Amygdala (tissue), 56 donors: ENCODE measurements at places on chromosomes 16 and 17.

- DNase-seq = no peak
These were observed 3.8 kb upstream of the TLCD2 start for GRCh38 chr17:1713878-1714426.

- DNase-seq = no peak
These were observed 13.5 kb upstream of the COG1 start for GRCh38 chr17:73179387-73179786.

GRCh38 chr16:68374246-68374805 lies 63.5 kb downstream of the PRMT7 start:
- peak; percentile 36 for DNase-seq

GRCh38 chr17:60151355-60151754 lies 1.6 kb downstream of the CA4 start:
- DNase-seq = no peak

- no peak for DNase-seq
These were observed 2.6 kb downstream of the OVCA2 start for GRCh38 chr17:2044263-2044894.

DNA sequence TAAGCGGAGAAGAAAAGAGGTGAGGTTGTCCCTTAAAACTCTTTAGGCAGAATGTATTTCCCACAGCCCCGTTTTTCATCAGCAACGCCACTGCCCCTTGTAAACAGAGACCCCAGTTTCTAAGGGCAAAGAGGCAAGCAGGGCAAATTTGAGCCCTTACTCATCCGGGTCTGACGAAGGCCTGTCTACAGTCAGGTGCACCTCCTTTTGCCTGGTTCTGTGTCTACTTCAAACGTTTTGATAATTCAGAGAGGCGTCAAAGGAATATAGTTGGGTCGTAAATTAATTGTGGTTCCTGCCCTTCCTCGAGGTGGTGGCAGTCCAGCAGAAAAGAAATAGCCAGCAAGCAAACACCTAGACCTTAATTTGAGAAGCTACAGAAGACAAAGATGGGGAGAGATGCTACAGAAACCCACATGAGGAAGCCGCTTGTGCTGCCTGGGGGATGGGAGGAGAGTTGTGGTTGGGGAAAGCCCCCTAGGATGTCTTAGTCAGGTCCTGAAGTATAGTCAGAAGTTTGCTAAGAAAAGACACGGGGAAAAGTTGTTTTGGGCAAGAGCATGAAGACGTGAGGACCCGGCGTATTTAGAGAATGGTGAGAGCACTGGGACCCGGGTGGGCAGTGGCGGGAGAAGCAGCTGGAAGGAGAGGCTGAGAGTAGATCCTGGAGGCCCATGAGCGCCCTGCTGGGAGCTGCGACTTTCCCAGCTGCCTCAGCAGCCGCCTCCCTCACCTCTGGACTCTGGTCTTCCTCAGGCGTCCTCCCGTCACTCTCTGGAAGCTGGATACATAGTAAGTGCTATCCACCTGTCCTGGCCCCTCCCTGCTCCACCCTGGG lies 2.4 kb downstream of the FBRS start:
- DNase-seq = no peak

DNA sequence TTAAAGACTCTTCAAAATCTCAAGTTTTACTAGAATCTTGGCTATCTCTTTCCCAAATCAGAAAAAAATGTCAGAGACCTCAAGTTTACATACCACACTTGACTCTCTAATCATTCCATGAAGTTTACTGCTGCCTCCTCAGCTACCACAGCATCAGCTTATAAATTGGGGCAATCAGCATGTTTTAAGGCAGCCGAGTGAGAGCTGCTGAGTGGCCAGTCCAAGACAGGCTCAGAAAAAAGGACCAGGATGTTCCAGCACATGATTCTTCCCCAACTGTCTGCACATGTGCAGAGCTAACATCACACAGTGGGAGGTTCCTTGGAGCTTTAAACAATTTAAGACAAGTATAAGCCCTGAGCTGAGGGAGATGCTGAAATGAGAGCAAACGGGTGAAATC lies 140.6 kb upstream of the NUDT7 start:
- no peak for DNase-seq

GRCh38 chr17:60128171-60128859 lies 21.5 kb upstream of the CA4 start:
- DNase-seq = no peak

GRCh38 chr16:2046893-2047329 lies 723 bp downstream of the NTHL1 start:
- no peak for DNase-seq

DNA sequence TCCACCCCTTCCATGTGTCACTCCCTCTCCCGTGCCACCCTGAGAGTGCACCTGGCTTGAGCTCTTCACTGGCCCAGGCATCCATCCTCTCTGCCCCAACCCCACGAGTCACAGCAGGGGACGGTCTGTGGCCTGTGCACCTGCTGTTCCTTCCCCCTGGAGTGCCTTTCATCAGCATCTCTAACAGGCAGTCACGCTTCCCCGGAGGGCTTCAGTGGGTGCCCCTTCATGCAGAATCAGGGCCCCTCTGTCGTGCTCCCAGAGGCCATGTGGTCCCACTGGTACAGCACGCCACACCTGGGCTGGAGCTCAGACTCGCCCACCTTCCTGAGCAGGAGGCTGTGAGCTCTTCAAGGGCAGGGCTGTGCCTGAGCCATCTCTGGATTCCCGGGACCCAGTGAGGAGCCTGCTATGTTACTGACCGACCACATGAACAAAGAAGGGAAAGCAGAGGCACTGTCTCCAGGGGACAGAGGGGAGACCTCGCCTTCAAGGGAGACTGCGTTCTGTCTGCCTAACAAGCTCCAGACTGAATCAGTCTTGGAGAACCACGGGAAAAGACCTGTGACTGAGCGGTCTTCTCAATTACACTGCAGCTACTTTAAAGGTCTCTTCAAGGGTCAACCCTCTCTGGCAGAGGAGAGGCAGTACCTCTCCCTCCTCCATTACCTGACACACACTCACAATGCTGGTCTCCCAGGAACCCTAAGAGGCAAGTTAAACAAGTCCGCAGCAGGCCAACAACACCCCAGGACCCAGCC lies 78.8 kb upstream of the DOC2B start:
- no peak for DNase-seq

GRCh38 chr16:72299684-72300243 lies 127.8 kb upstream of the PMFBP1 start:
- DNase-seq = no peak

- no peak for DNase-seq
These were observed 215.1 kb downstream of the RBFOX1 start for GRCh38 chr16:7547736-7548135.

- no peak for DNase-seq
These were observed 3.5 kb upstream of the RPRML start for GRCh38 chr17:46982577-46982976.

- no peak for DNase-seq
These were observed 8.3 kb downstream of the ZNF629 start for GRCh38 chr16:30778549-30779244.

- no peak for DNase-seq
These were observed 31.9 kb downstream of the WFDC1 start for GRCh38 chr16:84326545-84326944.

GRCh38 chr16:9821331-9821730 lies 360.9 kb downstream of the GRIN2A start:
- no peak for DNase-seq

- DNase-seq = no peak
These were observed 117.4 kb downstream of the DNAH3 start for GRCh38 chr16:21033264-21033663.

DNA sequence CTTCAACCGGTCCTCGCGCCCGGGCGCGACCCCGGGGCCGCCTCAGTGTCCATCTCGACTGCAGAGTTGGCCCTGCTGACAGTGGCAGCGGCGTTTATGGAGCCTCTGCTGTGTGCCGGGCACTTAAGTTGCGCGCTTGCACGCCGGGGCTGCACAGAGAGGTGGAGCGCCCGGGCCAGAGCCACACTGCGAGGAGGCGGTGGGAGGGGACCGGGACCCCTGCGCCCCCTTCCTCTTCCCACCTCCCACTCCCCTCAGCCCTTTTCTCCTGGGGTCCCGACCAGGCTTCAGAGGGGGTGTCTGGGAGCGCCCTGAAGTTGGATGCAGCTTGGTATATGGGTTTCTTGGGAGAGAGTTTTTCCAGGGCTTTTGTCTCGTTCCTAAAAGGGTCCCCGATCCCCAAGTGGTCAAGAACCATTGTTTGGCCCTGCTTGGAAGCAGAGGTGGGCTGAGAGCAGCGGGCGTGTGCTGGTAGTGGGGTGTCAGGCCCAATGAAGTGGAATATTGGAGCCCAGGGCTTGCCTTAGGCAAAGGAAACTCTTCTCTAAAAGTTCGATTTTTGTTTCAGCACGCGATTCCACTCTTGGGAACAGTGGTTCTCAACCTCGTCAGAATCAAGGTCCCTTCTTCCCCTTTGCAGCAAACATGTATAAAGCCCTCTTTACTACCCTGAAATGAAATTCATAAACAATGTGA lies 605 bp downstream of the MRTFB start:
- no peak for DNase-seq
